ENCODE measurements at places on chromosomes 13 and 19.

DNA sequence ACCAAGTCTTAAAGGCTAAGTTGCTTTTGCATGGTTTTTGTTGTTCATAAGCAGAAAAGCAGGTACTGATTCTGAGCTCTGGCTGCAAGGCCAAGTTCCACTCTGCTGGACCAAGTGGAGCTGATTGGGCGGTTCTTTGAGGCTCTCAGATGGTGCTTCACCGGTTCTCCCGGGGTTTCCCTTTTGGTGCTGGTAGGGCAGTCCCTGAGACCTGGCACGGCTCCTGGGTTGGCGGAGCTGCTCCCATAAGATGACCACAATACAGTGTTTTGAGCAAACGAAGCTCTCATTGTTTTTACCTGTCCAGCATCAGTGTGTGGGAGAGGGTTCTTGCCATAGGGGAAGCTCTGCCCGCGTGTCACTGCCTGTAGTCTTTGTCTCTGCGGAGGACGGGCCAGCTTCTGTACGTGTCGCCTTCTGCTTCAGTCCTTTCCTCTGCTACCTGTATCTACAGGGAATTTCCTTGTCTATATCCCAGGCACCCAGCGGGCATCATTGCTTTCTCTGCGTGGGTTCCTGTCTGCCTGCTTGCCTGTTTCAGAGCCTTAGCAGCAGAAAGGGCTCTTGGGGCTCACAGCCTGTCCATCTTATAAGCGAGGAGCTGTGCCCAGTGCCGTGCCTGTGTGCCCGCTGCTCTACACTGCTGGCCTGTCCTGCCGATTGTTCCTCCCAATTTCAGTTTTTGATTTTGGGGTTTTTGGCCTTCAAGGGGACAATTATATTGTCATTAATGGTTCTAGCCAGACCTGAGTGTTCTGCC is 2.3 kb downstream of the U2AF2 start:
- DNase-seq = peak; percentile 31

DNA sequence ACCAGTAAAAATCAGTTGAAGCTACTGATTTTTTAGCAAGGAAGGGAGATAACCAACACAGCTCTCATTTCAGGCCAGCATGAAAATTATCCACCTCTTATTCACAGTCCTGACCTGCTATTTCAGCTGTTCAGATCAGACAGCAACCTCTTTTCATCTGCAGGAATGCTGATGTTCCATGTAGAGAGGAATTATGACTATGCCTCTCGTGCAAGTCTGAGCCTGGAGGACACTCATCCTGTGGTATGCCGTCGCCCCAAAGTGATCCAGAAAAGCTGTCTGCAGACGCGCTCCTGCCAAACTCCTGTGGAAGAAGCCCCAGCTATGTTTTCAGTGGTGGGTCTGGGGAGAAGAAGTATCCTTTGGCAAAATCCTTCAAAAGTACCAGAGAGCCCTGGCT is 563.5 kb upstream of the SLITRK1 start:
- no peak for DNase-seq

DNA sequence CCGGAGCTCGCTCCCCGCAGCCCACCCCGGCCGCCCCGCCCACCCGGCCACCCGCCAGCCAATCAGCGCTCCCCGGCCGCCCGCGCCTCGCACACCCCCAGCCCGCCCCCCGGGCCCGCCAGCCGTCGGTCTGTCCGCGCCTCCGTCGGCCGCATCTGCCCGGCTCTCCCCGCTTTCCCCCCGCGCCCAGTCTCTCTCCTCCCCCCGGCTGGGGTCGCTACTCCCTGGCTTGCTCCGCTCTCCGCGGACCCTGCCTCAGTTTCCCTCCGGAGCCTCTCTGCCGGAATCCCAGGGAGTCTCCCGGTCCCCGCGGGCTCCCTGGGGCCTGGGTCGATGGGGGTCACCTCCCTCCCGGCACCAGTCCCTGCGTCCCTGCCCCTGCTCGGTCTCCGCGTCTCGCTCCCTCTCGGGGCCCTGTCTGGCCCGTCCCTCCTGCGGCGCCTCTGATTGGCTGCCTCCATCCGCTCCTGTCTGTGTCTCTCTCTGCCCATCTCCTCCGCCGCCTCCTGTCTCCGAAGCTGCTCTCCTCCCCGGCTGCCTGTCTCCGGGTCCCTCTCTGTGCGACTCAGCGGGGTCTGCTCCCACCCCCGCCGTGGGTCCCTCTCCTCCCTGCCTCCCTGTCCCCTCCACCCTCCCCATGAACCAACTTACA is 484 bp downstream of the IL11 start:
- DNase-seq = peak; percentile 30

GRCh38 chr13:75437582-75438318 is 44.2 kb downstream of the TBC1D4 start:
- DNase-seq = no peak

Measured in activated naive CD4-positive, alpha-beta T cell treated with Interleukin-2 at 50 U/mL for 16 hours (primary cell).